ENCODE measurements at places on chromosomes 11 and 22.
A peak's percentile ranks its signal among the peaks of the same experiment; 100 is the strongest.

DNA sequence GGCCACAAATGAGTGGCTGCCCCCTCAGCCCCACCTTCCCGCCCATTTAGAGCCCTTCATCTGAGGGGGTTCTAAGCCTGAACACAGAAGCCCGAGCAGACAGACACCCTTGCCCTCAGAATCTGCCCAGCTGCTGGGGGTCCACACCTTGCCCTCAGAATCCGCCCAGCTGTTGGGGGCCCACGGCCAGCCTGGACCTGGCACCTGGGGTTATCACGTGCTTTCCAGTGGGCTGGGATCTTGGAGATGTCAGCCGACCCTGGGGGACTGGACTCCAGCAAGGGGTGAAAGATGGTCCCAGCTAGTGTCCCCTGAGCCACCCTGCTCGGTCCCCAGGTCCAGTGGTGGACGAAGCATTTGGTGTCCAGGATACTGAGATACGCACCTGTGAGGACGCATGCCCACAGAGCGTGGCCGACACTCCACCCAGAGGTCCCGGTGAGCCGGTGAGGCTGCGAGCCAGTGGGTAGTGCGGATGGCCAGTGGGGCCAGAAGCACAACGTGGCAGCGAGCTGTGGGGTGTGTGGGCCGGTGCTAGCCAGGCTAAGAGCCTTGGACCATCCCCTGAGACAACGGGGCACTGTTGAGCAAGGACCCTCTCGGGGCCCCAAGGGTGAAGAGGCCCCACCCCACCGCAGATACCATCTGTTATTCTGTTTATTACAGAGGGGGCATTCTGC is 3.1 kb upstream of the CTSD start:
- H3K36me3 ChIP-seq: no peaks in the 10 kb centered on the region
- H3K4me1 ChIP-seq: peaks cover 49% of the 10 kb centered on the region
- H3K4me3 ChIP-seq: no peak overlapping the region
- DNase-seq: no peak

DNA sequence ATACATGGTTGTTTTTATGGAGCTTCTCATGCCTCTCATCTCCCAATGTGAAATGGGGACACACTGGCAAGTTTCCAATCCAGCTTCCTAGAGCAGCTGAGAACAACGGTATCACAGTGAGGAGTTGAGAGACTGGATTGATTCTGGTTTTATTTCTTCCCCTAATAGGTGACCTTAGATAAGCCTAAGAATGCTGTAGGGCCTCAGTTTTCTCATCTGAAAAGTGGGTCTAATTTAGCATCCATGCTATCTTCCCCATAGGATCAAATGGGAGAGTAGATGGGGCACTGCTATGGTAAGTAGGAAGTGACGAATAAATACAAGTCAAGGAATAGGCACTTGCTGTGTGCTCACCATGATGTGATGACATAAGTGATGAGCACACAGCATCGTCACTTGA is 61.1 kb upstream of the PHOX2A start:
- H3K4me3 ChIP-seq: no peak overlapping the region
- no peak overlapping the region for H3K27ac ChIP-seq
- H3K27me3 ChIP-seq: no peaks in the 10 kb centered on the region
- peaks cover 4% of the 10 kb centered on the region for H3K36me3 ChIP-seq
- no peaks in the 10 kb centered on the region for H3K4me1 ChIP-seq

DNA sequence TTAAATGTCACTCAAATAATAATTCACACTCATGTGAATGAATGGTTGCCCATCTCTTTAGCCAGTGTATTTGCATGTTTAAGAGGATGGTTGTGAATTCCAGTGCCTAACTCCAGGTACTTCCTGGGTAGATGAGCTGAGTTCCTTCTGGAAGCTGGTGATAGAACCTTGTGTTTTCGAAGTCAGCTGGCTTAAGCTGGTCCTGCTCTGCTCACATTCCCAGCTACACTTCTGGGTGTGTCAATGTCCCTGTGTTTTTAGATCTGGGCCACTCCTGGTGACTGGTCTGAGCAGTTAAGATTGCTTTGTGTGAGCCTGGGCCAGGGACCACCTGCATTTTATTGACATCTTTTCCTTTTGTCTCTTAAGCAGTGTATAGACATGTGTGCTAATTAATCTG is 10.6 kb downstream of the TEAD1 start:
- H3K36me3 ChIP-seq: no peaks in the 10 kb centered on the region
- DNase-seq: no peak
- no peak overlapping the region for H3K4me3 ChIP-seq
- H3K27ac ChIP-seq: peak overlapping the region; percentile 56
- H3K27me3 ChIP-seq: no peaks in the 10 kb centered on the region

DNA sequence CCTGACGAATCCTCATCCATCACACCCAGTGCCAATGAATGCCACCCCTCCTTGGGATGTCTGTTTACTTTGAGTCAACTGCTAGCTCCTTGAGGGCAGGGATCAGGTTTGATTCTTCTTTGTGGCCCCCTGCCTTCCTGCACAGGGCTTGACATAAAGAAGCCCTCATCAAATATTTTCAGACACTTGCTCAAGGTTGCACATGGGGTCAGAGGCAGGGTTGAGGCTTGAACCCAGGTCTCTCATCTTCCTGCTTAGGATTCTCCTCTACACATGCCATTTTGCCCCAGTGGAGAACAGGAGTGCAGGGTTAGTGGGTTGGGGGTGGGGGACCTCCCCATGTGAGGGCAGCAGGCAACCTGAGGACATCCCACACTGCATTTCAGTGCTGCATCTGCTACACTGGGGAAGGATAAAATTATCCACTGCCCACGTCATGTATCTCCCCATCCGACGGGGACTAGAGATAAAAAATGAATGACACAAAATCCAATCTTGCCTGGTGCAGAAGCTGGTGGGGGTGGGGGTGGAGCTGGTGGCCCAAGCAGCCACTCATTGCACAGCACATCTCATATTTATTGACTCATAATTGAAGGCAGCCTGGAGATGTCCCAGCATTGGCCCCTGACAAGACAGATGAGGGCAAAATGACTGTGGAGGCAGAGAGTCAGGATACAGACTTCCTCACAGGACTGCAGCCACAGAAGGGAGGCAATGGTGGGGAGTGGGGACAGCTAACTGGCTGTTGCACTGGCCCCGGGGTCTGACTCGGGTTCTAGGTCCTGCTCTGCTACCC is 41.3 kb downstream of the NEU3 start:
- H3K27ac ChIP-seq: no peak overlapping the region
- H3K4me3 ChIP-seq: no peak overlapping the region
- no peaks in the 10 kb centered on the region for H3K36me3 ChIP-seq
- H3K4me1 ChIP-seq: no peaks in the 10 kb centered on the region

DNA sequence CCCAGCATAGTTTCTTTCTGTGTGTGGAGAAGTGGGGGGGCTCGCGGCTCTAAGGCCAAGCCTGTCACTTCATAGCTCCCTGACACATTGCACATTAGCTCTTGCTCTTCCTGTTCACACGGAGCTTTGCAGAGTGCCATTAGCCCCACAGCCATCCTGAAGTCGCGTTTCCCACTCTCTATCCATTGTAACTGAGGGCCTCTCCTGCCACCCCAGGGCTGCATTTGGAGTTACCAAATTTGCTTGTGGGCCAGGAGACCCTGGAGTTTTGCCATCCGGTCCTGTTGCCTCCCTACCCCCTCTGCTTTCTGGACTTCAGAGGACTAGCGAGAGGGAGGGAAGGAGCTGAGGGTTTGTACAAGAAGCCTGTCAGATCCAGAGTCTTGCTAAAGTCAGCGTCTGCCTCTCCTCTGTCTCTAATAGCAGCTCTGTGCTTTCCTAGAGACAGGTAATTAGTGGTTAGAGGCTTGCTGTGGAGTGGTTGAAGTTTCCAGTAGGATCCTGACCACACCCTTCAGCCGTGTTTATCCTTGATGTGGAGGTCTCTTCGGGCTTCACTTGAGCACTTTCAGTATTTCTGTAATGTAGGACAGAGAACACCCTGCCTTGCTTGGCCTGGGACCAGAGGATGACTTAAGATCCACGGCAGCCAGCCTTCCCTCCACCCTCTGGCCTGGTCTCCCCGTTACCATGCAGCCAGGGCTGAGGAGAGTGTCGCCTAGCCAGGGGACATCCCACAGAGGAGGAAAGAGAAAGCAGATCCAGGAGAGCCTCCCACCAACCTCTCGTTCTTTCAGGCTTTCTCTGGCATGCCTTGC is 14.1 kb downstream of the DCPS start:
- no peaks in the 10 kb centered on the region for H3K36me3 ChIP-seq
- no peaks in the 10 kb centered on the region for H3K27me3 ChIP-seq
- H3K4me1 ChIP-seq: no peaks in the 10 kb centered on the region
- H3K27ac ChIP-seq: no peak overlapping the region
